ENCODE measurements at places on chromosomes 1 and 21.

- no peak for DNase-seq
Observed at GRCh38 chr1:223620297-223620897, 45.1 kb downstream of the CAPN8 start.

DNA sequence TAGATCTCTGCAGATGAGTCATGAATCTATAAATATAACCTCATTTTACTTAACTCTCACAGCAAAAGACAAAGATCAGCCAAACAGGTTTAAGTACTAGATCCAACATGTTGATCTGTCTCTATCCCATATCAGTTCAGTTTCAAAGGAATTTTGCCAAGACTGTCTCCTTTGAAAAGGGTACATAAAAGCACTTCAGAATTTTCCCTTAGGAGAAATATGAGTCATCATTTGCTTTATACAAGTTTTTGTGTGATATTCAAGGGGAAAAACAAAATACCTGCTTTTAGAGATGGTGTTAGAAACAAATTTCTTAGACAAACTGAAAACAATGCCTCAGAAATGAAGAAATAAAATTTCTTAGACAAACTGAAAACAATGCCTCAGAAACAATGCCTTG is 73.5 kb upstream of the LRRC7 start:
- DNase-seq, result no peak

DNA sequence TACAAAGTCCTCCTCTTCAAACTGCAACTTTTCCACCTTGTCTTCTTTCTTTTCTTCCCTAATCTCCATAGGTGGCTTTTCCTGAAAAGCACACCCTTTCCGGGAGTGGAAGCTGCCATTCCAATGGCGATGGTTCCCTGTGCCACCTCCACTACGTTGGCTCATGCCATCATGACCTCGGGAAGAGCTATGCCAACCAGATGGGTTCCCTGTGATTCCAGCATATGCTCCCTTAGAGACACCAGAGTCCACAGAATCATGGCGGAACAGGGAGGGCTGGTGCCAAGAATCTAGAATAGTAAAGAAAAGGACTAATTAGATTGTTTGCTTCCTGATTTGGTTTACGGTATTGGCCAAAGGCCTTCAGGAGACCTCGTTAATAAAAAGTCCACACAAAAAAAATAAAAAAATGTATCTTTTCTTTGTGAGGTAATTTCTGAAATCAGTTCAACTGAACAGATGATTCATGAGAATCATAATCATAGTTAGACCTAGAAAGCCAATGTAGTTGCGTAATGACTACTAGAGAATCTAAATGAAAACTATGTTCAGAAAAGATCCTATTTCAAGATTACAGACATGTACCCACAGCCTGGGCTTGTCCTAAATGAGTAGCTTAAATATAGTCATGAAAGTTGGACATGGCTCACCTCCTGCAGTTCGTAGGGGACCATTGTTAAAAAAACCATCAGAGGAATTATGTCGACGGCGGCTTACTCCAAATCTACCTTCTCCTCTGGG is 30.9 kb upstream of the CCDC17 start:
- DNase-seq, result no peak

- no peak for DNase-seq
Observed at GRCh38 chr1:11042995-11043874, 3.8 kb downstream of the MASP2 start.

GRCh38 chr1:157153746-157154145 is 15.6 kb upstream of the ETV3 start:
- no peak for DNase-seq
